Vagina (tissue), 2 donors: ENCODE measurements at places on chromosomes 4 and X.

DNA sequence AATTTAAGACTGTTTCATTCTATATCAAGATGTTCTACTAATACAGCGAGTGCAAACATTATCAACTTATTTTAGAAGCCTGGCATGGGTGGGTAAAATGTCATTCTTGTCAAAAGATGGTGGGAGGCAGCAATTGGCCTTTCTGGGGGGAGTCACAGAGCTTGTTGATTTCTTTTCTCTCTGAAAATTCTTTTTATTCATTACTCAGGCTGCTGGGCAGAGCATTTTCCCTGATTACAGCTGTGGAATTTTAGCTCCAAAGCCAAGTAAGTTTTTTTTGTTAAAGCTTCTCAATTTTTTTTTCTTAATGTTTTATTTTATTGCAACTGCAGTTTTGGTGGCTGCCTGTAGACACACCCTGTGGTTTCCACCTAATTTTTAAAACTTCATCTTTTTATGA, 50.4 kb downstream of the GPC4 start:
- H3K36me3 ChIP-seq, result no peaks in the 10 kb centered on the region
- no peak overlapping the region for H3K4me3 ChIP-seq
- H3K27me3 ChIP-seq, result no peaks in the 10 kb centered on the region
- H3K4me1 ChIP-seq, result no peaks in the 10 kb centered on the region

DNA sequence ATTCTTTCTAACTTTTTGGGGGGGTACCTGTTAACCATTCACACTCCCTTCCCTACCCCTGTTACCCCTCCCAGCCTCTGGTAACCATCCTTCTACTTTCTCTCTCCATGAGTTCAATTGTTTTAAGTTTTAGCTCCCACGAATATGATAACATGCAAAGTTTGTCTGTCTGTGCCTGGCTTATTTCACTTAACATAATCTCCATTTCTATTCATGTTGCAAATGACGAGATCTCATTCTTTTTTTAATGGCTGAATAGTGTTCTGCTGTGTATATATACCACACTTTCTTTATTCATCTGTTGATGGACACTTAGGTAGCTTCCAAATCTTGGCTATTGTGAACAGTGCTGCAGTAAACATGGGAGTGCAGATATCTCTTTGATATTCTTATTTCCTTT, 41.3 kb downstream of the MCUB start:
- no peak for DNase-seq
- no peaks in the 10 kb centered on the region for H3K36me3 ChIP-seq
- H3K4me3 ChIP-seq, result no peak overlapping the region
- no peaks in the 10 kb centered on the region for H3K4me1 ChIP-seq

- no peaks in the 10 kb centered on the region for H3K27me3 ChIP-seq
- DNase-seq, result no peak
These were observed 446.9 kb downstream of the GRXCR1 start for GRCh38 chr4:43339435-43339834.

DNA sequence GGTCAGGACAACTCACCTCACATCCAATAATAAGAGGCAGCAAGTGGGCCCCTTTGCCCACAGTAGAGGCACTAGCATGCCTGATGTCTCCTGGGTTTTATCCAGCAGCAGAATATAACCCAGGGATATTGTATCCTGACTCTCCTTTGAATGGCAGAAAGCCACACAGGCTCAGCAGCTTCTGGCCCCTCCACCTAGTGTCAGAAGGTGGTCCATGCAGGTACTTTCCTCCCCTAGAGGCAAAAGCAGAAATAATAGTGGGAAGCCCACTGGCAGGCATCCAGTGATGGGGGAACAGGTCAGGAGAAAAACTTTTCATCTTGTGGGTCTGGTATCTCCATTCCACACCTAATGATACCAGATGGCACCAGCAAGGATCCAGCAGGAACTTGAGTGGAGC, 75.5 kb upstream of the IRS4 start:
- H3K36me3 ChIP-seq, result no peaks in the 10 kb centered on the region
- no peaks in the 10 kb centered on the region for H3K27me3 ChIP-seq
- H3K27ac ChIP-seq, result no peak overlapping the region
- no peak overlapping the region for H3K4me3 ChIP-seq
- no peaks in the 10 kb centered on the region for H3K4me1 ChIP-seq

- H3K4me3 ChIP-seq, result no peak overlapping the region
- H3K4me1 ChIP-seq, result peaks cover 6% of the 10 kb centered on the region
- no peaks in the 10 kb centered on the region for H3K27me3 ChIP-seq
These were observed 82.4 kb upstream of the RBPJ start for GRCh38 chr4:26238426-26238777.
